ENCODE measurements at places on chromosomes 7 and 10.
A peak's percentile ranks its signal among the peaks of the same experiment; 100 is the strongest.

- DNase-seq, result no peak
These were observed 19.0 kb downstream of the SH2B2 start for GRCh38 chr7:102305414-102306268.

GRCh38 chr7:128361411-128362379 is at the start of gene PRRT4:
PRRT4 (minus strand) TSS chr7:128361690.
- peak; percentile 28 for DNase-seq

GRCh38 chr10:13587391-13587790 is 626 bp downstream of the PRPF18 start:
- DNase-seq, result no peak

DNA sequence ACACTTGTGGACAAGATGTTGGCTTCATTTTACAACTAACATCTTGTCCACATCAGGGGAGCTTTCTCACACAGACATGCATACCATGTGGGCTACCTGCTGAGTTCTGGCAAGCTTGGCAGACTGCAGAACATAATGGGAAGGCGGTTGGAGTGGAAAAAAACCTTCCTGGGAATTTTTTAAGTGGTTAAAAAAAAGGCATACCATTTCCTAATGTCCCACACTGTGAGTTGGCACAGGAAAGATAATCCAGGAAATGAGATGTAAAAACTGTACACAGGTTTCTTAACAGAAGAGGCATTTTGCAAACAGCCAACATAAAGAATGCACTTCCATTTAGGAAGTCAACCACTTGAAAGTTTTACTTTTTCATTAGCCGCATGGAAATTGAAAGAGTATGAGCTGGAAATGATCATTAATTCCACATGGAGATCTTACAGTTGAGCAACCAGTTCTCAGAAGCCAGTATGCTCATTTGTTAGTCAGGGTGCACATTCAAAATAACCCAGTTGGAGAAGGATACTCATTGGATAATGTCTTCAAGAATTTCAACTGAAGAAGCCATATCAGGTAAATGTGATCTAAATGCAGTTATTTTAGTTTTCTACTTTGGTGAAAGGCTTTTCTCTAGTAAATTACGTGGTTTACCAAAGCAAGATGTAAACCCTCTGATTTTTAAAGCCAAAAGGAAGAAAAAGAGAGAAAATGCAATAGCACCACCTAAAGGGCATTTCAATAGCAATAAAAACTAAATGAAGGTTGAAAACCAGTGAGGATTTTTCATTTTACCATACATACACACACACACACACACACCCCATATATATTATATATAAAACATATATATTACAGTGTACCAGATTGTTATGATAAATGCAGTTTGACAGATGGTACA is 194.0 kb downstream of the TAX1BP1 start:
- no peak for DNase-seq

DNA sequence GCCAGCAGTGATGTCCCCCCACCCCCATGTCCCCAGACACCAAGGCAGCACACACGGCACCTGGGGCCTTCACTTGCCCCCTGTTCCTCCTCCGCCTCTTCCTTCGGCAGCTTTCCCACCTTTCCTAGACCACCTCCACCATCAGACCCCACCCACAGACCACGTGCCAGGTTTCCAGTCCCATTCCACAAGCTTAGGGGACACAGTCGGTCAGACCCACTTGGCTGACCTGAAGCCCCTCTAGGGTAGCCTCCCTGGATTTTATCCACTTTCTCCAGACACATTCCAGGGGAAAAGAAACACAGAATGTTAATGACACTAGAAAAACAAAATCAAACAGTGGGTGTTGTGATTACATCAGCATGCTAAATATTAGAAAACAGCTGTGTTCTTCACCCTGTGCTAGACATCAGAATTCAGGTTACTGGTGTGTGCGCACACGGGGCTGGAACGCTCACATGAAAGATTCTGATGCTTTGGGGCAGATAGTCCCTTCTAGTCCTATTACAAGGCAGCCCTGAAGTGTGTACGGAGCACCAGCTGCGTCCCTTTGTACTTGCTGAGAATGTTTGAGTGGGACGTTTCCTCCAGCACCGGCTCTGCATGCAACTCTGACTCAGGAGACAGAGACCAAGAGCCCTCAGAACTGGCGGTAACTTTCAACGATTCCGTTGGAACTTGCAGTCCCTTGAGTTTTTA is 75.5 kb upstream of the PPP2R2D start:
- DNase-seq, result no peak

- DNase-seq, result no peak
These were observed 64.5 kb downstream of the DNMBP start for GRCh38 chr10:99945263-99945662.

DNA sequence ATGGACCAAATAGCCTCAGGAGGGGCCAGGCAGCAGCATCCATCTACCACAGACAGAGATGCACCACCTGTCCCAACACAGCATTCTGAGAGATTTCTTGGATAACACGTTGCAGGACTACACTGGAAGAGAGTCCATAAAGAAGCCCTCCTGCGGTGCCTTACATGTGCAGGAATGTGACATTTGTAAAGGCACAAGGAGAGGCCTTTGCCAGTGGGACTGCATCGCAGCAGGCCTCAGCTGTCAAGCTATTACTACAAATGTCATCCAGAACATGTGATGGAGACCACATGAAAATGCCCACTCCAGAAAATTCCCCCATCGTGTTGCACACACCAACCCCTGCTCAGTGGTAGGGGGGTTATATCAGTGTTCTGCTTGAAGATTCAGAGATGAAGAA is 77.4 kb downstream of the ATXN7L1 start:
- no peak for DNase-seq

- DNase-seq, result no peak
These were observed 122.9 kb downstream of the RALA start for GRCh38 chr7:39746103-39746819.

GRCh38 chr7:105470090-105470489 is 52.0 kb downstream of the PUS7 start:
- DNase-seq, result no peak

DNA sequence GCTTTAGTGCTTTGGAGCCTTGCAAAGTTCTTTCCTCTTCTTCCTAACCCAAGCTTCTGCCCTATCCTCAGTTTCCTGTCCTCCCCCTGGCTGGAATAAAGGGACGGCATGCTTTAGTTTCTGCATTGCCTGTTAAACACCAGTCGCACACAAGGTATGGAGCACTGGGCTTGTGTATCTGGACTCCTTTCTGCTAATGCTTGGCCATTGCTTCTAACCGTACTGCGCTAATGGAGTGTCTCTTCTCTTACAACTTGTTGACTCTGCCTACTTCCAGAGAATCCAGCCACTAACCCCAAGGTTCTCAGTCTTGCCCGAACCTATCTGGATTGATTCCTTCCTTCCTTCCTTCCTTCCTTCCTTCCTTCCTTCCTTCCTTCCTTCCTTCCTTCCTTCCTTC is 120.6 kb downstream of the REEP3 start:
- no peak for DNase-seq

DNA sequence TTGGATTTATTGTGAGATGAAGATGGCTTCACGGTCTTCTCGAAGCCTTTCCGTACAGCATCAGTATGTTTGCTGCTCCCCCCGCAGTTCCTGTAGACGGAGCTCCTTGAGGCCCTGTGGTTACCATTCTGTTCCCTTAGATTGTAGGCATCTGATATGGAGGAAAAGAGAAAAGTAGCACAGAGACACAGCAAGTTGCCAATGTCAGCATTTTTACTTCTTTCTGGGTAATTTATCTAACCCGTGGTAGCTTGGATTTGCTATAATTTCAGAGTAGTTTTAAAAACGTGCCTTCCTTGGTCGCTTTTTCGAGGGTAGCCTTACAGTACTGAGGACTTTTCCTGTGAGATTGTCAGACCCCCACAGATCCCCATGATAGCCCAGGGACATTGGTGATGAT is 37.5 kb downstream of the WDR37 start:
- DNase-seq, result no peak

- DNase-seq, result no peak
These were observed 19.5 kb downstream of the CCDC71L start for GRCh38 chr7:106641416-106641815.

DNA sequence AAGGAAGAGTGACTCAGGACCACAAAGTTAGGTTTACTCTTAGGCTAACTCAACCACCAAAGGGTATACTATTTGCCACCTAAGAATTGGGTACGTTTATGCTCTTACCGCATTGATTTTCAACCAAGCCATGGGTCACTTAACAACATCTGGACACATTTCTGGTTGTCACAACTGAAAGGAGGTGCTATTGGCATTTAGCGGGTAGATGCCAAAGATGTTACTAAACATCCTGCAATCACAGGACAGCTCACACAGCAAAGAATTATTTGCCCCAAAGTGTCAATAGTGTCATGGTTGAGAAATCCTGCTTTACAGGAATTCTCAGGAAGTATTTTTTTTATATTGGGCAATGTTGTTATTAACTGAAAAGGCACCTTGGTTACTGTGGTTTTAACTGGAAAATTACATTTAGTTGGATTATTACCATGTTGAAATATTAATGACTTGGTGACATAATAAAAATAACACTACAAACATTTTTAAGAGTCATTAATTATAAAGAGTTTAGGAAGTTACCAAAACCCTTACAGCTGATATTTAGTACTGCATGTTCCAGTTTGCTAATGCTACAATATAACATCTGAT is 185.0 kb upstream of the TMEM196 start:
- no peak for DNase-seq

DNA sequence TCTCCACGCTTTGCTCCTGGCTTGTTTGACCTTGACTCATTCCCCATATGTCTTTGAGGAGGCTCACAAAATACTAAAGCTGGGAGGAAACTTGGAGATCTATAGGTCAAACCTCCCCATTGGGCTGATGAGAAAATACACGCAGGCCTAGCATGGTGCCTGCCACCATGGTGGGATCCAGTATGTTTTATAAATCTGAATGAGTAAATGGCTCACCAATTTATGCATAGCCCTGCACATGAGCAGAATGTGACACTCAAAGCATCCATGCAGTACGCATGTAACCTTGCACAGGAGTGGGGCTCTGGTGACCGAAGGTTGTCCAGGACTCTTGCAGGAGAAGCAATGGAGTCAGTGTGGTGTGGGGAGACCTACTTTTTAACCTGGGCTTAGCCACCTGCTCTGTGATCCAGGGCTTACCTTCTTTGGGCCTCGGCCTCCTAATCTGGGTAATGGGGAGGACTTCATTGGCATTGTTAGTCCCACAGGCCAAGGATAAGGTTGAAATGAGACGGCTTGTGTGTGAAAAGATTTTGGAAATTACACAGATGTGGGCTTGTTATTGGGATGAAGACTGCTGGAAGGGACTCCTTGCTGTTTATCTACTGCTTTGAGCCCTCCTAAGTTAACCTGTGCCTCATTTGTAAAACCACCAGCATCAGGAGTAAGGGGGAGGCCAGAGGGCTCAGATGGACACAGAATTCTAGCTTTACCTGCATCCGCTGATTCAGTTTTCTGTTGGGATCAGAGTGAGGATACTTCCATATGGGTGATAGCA is 58.4 kb downstream of the ADCYAP1R1 start:
- DNase-seq, result no peak

GRCh38 chr10:76169246-76169645 is 737.8 kb downstream of the LRMDA start:
- no peak for DNase-seq

DNA sequence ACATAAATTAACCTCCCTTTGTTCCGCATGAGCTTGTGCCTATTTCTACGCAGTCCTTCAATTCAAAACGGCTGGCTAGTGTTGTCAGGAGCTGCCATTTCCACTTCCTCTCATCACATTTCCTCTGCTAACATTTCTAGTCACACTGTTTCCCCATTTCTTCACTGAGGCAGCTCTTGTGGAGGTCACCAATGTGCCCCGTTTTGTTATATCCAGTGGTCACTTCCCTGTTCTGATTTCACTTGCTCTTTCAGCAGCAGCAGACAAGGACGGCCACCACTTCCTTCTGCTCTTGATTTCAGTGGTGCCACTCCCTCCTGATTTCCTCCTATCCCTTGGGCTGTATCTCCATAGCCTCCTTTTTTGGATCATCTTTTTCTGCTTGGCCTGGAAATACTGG is 64.8 kb upstream of the SEC61G start:
- DNase-seq, result no peak

Measured in activated T-helper 1 cell treated with Interleukin-2 at 50 U/mL for 16 hours (primary cell).